Upper lobe of right lung (tissue), 1 donor: ENCODE measurements at places on chromosomes 7 and 10. TPM values are rescaled to one million over a fixed set of nuclear protein-coding genes. Genes with fewer than 3 reads are reported as not detected.

GRCh38 chr10:55668326-55668922 is 692.6 kb downstream of the ZWINT start:
- DNase-seq: no peak
- no peaks in the 10 kb centered on the region for H3K36me3 ChIP-seq
- H3K27me3 ChIP-seq: no peaks in the 10 kb centered on the region
- H3K27ac ChIP-seq: no peak overlapping the region

DNA sequence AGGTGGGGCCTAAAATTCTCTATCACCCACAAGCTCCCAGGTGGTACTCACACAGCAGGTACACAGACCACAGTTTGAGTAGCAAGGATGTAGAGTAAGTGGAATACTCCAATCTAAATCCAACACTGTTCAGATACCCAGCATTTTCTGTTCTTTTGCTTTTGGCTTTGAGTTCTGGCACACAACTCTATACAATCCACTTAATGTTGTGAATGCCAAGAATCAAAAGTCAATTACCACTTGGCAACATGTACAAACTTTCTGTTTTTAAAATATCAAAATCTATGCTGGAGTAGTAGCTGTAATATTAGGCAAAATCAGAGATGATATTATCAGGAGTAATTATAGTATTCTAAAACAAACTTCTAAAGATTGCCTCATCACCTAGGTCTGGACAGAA is 133.4 kb upstream of the LRRTM3 start:
- no peaks in the 10 kb centered on the region for H3K27me3 ChIP-seq
- no peak for DNase-seq
- no peaks in the 10 kb centered on the region for H3K36me3 ChIP-seq
- H3K4me1 ChIP-seq: no peaks in the 10 kb centered on the region
- no peak overlapping the region for H3K4me3 ChIP-seq
- no peak overlapping the region for H3K27ac ChIP-seq

DNA sequence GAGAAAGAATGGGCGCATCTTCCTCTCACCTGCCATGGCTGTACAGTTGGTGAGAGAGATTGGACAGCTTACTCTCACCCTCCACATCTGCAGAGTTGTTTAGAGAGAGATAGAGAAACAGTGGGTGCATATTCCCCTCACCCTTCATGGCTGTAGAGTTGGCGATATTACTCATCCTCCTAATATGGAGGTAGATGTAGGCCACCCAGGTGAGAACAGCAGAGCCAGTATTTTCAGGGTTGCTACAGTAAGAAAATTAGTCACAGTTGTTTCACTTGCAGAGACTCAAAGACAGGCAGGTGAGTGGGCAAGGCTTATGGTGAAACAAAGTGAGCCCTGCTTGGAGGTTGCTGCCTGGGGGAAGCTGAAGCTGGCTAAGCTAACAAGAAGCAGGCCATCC is 65.0 kb upstream of the PFKP start:
- no peak overlapping the region for H3K27ac ChIP-seq
- H3K27me3 ChIP-seq: no peaks in the 10 kb centered on the region
- no peaks in the 10 kb centered on the region for H3K36me3 ChIP-seq
- no peaks in the 10 kb centered on the region for H3K4me1 ChIP-seq
- no peak overlapping the region for H3K4me3 ChIP-seq
- no peak for DNase-seq

GRCh38 chr7:78148166-78148894 is 349.8 kb downstream of the PHTF2 start:
- H3K27me3 ChIP-seq: no peaks in the 10 kb centered on the region
- no peak overlapping the region for H3K27ac ChIP-seq
- no peak for DNase-seq
- H3K36me3 ChIP-seq: no peaks in the 10 kb centered on the region
- H3K4me1 ChIP-seq: peaks cover 3% of the 10 kb centered on the region

DNA sequence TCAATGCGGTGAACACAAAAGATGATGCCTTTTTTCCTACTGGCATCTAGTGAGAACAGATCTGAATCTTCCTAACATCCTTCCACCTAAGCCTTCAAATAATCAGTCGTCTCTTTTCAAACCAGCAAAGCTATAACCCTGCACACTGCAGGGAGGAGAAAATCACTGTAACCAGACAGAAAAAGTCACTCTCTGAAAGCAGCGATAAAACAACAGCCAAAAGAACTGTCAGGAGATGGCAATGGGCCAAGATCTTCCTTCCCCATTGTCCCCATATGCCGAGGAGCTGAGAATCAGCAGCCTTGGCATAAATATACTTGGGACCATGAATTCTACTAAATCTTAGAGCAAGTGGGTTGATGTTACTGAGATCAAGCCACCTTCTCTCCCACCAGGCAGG is 13.1 kb downstream of the FZD9 start:
- peaks cover 11% of the 10 kb centered on the region for H3K4me1 ChIP-seq
- no peak overlapping the region for H3K27ac ChIP-seq
- H3K36me3 ChIP-seq: peaks cover 99% of the 10 kb centered on the region
- H3K4me3 ChIP-seq: no peak overlapping the region

DNA sequence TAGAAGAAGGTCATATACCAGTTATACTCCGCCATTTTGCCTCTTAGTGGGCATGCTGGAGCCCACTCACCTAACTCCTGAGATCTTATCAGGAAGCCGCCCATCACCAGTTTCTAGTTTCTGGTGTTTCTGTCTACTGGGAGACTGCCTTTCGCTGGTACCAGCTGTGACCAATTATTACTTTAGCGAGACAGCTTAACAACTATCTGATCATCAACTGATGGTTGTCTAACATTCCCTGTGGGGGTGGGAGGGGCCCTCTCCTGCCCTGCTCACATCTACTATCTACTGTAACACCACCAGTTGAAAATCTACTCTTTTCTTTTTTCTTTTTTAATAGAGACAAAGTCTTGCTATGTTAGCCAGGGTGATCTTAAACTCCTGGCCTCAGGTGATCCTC is 46.2 kb upstream of the C10orf67 start:
- no peaks in the 10 kb centered on the region for H3K27me3 ChIP-seq
- DNase-seq: no peak
- no peaks in the 10 kb centered on the region for H3K36me3 ChIP-seq
- H3K4me3 ChIP-seq: no peak overlapping the region
- H3K27ac ChIP-seq: no peak overlapping the region

Gene RNF32
- total RNA-seq: 1.9 TPM

DNA sequence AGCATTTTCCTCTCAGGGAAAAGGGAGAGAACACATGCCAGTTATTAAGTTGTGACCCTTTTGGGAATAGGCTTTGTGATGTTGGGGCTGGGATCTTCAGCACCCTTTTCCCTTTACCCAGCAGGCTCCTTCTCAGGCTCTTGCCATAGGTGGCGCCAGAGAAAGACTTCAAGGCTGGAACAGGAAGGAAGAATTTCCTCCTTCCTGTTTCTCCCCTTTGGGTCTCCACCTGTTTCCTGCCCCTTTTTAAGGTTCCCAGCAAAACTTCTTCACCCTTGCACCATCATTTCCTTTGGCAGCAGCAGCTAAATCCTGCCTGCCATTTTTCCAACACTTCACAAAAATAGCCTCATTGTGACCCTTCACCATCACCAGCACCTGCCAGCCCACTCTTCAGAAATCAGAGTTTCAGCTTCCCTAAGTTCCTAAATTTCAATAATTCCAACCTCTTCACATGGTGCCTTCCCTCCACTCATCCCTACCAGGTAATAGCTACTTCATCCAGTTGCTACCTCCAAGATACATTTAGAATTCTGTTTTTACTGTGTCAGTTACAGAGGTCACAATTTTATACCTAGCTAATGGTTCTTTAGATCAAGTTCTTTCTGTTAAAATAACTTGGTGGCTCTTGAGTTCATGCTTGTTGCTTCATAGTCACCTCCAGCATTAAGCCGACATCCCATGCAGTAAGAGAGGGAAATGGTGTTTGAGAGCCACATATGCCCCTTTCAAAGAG is 22.4 kb upstream of the FOXK1 start:
- DNase-seq: no peak
- peaks cover 7% of the 10 kb centered on the region for H3K4me1 ChIP-seq
- no peak overlapping the region for H3K4me3 ChIP-seq

DNA sequence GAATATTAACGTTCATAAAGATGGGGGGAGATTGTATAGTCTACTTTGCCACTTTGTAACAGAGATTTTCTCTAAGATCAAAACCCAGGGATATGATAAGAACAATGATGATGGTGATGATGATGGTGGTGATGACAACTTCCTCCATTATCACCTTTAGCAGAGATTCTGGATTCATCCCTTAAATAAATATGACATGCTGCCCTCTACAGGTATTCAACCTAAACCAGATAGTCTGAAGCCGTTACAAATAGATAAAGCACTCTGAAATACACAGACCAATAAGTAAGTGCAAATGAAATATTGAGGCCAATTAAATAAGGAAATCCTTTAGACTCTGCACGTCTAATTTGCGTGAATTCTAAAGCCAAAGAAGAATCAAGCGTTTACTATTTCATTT is 211.5 kb downstream of the CREB5 start:
- H3K4me1 ChIP-seq: peaks cover 3% of the 10 kb centered on the region
- H3K36me3 ChIP-seq: no peaks in the 10 kb centered on the region
- H3K27me3 ChIP-seq: no peaks in the 10 kb centered on the region
- H3K27ac ChIP-seq: no peak overlapping the region
- H3K4me3 ChIP-seq: no peak overlapping the region
- no peak for DNase-seq
